ENCODE measurements at places on chromosomes 16 and 17.
A peak's percentile ranks its signal among the peaks of the same experiment; 100 is the strongest.

DNA sequence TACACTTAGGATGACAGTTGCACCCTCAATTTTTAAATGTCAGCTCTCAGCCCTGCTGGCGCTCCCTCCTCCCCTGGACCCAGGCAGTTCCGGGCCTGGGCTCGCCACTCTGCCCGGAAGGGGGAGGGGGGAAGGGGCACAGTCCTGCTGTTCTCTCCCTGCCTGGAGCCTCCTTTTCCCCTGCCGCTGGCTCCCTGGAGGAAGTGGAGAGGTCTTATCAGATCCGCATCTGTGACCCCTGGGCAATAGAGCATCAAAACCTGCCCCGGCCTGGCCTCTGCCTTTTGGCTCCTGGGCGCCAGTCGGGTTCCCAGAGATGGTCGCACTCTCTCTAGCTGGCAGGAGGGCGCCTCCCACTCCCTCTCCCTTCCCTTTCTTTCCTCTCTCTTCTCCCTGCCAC lies 149.3 kb downstream of the IRF8 start:
- DNase-seq: no peak

GRCh38 chr17:75632863-75633485 lies at the start of gene SMIM5:
TSS of gene SMIM5 (plus strand) at chr17:75633434. CDS start at chr17:75640202, 6,768 bp downstream.
- DNase-seq: peak; percentile 40

- no peak for DNase-seq
These were observed 12.7 kb downstream of the COG1 start for GRCh38 chr17:73205459-73205961.

GRCh38 chr17:55284001-55284884 lies 19.5 kb downstream of the HLF start:
- DNase-seq: no peak

GRCh38 chr16:4987580-4988374 lies 29.6 kb downstream of the SEC14L5 start:
- DNase-seq: no peak

GRCh38 chr16:75621170-75621477 lies 2.0 kb downstream of the ADAT1 start:
- no peak for DNase-seq

- no peak for DNase-seq
These were observed 597.4 kb upstream of the CDH5 start for GRCh38 chr16:65769055-65769465.

DNA sequence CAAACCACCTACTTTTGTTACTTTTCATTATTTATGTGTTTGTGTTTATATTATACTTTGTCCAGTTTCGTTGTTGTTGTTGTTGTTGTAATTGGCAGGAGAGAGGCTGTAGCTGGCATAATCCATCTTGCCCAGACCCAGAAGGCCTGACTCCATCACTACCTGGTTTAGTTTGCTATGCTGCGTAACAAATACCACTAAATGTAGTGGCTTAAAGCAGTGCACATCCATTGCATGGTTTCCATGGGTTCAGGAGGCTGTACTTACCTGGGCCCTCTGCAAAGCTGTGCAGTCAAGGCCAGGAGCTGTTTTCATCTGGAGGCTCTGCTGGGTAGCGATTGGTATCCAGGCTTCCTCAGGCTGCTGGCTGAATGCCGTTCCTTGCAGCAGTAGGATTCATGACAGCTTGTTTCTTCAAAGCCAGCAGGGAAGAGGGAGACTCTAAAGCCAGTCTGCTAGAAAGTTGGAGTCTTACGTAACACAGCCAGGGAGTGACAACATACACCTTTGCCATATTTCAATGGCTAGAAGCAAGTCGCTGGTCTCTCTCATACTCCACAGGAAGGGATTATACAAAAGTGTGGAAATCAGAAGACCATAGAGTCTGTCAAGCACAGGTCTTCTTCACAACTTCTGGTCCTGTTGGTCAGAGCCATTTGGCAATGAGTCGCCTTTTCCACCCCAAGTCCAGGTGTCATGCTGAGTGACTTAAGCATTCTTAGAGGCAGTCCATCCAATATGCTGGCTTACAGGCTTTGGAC lies 41.1 kb downstream of the TNRC6C start:
- DNase-seq: no peak

DNA sequence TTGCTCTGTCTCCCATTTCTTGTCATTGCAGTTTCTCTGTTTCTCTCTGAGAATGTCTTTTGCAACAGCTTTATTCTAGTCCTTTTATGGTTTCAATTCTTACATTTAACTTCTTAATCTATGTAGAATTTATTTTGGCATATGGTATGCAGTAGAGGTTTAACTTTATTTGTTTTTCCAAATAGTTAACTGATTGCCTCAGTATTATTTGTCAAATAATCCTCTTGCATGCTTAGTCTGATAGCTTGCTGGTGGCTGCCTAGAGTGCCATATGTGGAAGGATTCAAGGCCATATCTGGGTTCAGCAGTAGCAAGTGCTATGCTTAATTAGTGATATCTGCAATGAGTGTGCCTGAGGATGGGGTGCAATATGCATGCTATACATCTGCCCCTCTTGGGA lies 6.9 kb downstream of the SNTB2 start:
- DNase-seq: no peak

DNA sequence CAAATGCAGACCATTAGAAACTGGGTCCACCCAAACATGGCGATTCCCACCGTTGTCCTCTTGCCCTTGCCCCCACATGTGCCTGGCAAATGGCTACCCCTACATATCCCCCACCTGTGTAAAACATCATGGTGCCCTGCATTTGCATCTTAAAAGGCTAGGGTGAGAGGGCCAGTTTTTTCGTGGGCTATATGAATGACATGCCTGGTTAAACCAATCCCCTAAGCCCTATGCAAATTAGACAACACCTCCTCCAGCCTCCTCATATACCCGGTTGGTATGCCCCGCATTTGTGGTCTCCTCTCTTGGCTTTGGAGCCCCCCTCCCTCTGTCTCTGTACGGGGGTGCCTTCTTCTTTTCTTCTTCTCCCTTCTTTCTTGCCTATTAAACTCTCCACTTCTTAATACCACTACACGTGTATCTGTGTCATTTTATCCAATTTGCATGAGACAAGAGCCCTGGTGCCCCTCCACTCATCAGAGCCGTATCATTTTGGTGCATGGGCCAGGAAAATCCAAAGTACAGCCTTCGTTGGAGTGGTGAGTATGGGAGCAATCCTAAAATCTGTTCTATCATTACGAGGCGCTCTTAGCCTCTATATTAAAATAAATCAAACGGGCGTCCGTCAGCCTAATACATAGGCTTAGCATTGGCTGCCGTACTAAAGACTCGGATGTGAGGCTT lies 30.1 kb downstream of the QPRT start:
- peak; percentile 99 for DNase-seq

DNA sequence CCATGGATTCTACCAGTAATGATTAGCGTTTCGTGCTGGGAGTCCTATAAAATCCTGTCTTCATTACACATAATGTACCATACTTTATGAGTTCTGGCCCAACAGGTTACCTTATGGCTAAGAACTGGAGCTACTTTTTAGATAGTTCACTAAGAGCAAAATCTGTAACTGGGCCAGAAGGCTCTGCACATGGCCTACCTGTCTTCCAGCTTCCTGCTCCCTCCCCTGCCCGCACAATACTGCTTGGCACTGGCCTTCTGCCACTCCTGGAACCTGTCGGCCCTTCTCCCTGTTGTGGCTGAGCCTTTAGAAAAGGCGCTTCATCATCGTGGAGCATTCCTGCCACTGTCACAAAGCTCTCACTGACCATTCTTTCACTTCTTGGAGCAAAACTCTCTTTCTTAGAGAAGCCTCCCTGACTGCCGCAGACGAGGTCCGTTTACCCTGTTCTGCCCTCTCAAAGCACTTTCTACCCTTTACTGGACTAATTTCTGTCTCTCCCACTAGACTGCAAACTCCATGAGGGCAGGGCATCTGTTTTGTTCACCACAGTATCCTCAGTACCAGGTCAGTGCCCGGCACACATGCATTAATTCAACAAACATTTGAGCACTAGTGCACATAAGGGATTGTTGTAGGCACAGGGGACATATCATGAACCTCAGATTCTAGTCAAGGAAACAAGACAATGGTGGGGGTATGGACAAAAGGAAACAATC lies 116.5 kb downstream of the PARN start:
- DNase-seq: no peak
